ENCODE measurements at places on chromosomes 11 and 22.

DNA sequence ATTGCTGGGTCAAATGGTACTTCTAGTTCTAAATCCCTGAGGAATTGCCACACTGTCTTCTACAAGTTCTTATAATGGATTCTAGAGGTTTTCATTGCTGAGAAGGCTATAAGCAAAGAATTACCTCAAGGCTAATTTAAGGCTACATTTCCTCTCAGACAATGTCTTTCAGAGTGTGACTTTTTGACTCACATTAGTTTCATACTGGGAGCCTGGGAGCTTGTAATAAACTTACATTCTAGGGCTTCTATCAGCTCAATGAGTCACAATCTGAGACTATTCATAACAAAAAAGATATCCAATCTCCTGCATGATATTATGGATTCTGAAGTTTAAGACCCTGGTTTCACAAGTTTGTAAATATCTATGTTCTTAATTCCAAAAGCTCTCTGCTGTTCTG is 408.7 kb downstream of the LRRC4C start:
- DNase-seq, result no peak

DNA sequence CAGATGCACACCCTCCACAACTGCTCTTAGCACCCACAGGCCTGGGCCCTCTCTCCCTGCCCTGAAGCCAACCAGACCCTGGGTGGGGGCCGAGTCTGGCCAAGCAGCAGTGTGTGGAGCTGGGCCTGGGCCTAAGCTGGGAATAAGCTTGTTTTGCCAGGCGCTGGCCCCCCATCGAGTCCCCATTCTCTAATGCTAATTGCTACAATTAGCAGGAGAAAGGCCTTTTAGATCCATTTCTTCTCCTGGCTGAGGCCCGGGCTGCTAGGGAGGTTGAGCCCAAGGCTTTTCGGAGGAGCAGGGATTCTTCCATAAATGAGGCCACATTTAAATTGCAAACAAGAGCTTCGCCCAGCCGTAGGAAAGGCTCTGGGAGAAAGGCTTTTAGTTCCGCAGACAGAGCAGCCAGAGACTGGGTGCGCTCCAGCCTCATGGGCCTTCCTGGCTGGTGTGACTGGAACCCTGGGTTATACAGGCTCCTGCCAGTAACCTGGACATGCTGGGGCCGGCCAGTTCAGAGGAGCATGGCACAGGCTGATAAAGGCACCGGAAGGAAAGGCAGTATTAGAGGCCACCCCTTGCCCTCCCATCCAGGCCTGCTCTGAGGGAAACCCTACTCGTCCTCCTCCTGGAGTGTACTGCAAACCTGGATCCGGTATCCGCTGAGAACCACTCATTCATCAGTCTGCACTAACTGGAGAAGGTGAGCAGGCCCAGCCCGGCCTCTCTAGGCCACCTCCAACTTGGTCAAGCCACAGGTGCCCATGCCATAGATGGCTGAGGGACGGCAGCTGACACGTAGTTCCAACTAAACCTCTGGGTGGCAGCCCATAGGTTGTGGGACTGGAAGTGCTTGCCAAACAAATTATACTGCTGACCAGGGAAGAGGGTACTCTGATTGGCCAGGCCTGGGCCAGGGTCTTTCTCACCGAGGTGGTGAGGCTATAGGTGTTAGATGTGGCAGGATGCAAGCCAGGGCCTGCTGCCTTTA is 6.2 kb downstream of the KCNQ1OT1 start:
- no peak for DNase-seq

DNA sequence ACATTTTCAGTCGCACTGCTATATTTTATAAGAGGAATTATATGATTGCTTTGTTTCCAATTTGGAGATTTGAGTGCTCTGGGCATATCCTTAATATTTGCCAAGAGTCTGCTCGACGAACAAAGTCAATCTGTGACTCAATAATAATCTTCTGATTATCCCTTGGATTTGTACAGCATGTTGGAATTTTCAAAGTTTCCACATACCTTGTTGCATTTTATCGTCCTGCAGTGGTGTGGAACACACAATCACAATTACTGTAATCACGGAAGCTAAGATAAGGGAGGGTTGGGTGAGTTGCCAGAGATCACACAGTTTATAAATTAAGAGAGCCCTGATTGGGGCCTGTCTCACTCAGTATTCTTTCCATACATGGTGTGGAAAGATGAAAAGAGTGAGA is 189.3 kb downstream of the GUCY1A2 start:
- no peak for DNase-seq

GRCh38 chr11:123580137-123580536 is 74.3 kb downstream of the SCN3B start:
- DNase-seq, result no peak

- DNase-seq, result no peak
Observed at GRCh38 chr11:43905813-43906241, 25.2 kb downstream of the ALKBH3 start.

DNA sequence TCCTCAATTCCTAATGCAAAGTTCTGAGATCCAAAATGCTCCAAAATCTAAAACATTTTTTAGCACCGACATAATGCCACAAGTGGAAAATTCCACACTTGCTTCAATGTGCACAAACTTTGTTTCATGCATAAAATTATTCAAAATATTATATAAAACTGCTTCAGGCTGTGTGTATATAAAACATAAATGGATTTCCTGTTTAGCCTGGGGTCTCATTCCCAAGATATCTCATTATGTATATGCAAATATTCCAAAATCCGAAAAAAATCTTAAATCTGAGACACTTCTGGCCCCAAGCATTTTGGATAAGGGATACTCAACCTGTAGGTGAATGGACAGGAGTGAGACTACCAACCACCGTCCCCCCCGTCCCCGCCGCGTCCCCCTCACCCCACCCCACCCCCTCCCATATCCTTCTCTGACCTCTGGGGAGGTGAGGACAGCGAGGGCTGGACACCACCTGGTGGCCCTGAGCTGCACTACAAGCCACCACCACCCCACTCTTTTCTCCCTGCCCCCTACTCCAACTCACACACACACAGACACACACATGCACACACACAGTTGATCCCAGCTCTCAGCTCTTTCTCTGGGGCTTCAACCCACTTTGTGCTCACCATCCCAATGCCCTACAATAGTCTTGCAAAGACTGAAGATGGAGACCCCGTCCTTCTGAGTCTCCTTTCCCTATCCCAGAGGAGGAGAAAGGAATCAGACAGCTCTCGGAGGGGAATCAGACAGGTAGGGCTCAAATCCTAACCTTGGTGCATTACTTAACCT is 101.0 kb downstream of the PDE2A start:
- peak; percentile 3 for DNase-seq

GRCh38 chr11:94305146-94305545 is 766 bp downstream of the IZUMO1R start:
- no peak for DNase-seq

Measured in NCI-H1436 treated with DMSO at 0.1 percent for 48 hours (cell line).